ENCODE measurements at places on chromosomes 12 and 14.

- no peak for DNase-seq
Measured at GRCh38 chr14:49418789-49419188, 167.4 kb downstream of the RPS29 start.

DNA sequence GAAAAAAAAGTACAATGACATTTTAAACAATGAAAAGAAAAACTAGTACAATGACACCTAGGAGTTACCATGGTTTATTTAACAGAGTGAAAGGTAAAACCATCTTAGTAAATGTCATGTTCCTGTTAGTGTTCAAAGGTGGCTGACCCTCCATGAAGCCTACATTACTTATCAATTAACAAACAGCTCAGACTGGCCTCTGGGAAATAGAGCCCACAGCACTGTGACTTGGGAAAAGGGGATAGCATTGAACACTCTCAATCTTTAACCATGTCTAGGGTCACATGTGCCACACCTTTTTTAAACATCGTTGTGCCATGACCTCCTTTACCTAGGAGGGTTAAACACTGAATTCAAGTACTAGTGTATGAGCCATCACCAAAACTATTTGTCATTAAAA is 106.3 kb upstream of the SOX5 start:
- DNase-seq = no peak

GRCh38 chr12:49962861-49963765 is 1.4 kb downstream of the AQP5 start:
- DNase-seq = no peak

DNA sequence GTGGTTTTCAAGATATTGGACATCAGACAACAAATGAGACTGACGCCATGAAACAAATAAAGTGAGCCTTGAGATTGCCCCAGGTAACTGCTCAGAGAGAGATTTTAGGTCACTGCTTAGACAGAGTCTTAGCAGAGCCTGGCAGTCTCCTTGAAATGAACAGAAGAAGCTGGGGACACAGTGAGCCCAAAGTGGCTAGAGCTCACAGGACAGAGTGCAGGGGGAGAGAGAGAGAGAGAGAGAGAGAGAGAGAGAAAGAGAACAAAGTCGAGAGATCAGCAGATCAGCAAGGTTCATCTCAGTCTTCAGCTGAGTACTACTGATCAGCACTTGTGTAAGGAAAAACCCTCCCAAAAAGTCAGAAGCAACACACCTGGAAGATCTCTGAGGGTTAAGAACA is 147.4 kb downstream of the RMST start:
- no peak for DNase-seq

DNA sequence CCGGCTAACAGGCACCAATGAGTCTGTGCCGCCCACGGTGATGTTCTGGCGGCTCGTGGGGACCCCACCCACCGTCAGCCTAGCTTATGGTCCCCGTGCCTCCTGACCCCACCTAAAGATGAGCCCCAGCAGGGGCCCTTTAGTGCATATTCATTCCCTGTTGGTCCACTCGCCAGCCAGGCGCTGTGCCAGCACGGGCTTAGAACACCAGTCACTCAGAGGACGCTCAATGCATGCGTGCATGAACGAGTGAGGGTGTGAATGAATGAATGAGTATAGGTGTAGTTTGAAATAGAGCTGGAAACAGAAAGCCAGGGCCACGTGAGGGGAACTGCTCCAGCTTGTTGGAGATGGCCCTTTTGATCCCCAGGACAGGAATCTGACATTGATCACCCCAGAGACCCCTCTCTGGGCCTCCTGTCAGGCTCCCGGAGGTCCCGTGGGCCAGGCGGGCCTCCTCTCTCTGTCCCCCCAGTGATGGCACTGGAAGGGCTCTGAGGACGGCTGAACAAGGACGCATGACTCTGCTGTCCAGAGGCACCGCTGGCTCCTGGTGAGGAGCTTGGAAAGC is 193.9 kb upstream of the C14orf180 start:
- no peak for DNase-seq
